ENCODE measurements at places on chromosomes 6 and 20.

GRCh38 chr20:57662456-57663240 lies 42.4 kb upstream of the ZBP1 start:
- no peak for DNase-seq

GRCh38 chr6:151514000-151514730 lies 20.3 kb downstream of the CCDC170 start:
- DNase-seq, result peak; percentile 17

DNA sequence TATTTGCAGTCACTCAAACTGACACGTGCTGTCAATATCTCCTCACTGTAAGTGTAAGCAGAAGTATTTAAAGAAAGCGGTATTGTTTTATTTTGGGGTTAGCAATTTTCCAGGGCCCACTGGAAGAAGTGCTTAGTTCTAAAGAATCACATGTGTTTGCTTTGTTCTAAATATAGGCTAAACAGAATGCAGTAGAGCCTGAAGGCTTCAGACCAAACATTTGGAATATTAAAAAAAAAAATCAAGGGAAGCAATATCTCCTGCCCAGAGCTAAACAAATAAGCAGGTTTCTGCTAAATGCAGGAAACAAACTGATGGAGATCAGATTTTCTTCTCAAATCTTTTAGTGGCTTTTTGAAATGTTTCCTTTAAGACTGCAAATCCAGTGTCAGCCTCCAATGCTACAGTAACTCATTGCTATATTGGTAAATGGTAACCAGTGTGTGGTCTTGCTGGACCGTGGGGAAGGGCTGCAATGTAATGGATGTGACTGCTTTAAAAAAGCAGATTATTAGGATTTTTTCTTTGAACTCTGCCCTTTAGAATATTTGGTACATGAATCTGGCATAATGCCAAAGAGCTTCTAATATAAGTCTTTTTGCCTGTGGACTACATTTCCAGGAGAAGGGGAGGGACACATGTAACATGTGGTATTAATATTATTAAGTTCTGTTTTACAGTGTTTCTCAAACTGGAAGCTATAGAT lies 317.1 kb upstream of the FERMT1 start:
- no peak for DNase-seq

- DNase-seq, result no peak
Observed at GRCh38 chr20:43766385-43766784, 39.6 kb upstream of the GTSF1L start.

DNA sequence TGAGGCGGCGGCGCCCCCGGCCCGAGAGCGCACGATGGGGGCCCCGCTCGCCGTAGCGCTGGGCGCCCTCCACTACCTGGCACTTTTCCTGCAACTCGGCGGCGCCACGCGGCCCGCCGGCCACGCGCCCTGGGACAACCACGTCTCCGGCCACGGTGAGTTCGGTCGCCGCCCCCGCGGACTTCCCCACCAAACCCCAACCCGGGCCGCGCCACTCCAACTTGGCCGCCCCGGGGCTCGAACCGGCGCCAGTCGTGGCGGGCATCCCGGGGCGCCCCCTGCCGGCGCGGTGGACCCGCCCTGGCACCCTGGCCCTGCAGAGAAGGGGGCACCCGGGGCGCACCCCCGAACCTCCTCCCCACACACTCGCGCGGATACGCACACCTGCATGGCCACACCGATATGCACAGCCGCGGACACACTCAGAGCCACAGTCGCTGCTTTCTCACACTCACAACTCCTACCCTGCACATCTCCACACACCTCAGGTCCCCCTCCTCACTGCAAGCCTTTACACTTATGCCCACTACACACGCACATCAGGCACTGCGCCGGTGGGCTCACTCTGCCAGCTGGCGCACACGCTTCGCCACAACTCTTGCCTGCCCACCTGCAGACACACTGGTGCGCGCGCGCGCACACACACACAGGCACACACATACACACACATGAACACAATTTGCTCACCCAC lies 535 bp downstream of the VSTM2L start:
- no peak for DNase-seq

All from AML-193 (cell line).